Endodermal cell (in vitro differentiated cells): ENCODE measurements at places on chromosomes 2 and 18.

GRCh38 chr2:138648606-138649005, 131.6 kb downstream of the NXPH2 start:
- no peak for DNase-seq

DNA sequence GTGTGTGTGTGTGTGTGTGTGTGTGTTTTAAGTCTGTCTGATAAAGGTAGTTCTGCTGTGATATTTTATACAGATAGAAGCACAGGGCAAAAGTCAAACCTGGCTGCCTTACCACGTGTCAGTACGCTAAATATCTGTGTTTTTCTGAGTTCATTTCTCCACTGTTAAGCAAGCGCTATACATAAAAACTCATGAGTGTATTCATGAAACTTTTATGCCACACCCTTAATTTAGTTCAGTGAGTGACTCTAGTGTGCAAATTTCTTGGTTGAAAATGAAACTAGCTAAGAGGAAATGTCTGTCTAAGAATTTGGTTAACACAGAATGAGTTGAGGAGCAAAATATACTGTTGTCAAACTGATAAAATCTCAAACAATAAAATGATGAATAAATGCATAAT, 11.2 kb downstream of the CASP10 start:
- no peak for DNase-seq

DNA sequence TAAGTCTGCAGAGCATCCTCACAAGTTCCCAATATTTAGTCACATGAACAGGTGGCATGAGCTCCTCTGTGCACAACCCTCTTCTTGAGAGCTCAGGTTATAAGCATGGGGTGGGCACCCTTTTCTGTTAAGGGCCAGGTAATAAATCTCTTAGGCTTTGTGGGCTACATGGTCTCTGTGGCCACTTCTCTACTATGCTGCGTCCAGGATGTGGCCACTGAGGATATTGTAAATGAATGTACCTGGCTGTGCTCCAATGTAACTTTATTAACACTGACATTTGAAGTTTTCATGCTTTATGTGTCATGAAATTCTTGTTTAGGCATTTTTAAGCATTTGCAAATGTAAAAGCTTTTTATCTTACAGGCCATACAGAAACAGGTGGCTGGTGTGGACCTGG, 116.8 kb upstream of the ST6GAL2 start:
- no peak for DNase-seq

- no peak for DNase-seq
Measured at GRCh38 chr2:229252280-229252679, 18.8 kb downstream of the PID1 start.

- DNase-seq, result no peak
Measured at GRCh38 chr2:160916300-160916699, 243.9 kb upstream of the TANK start.

DNA sequence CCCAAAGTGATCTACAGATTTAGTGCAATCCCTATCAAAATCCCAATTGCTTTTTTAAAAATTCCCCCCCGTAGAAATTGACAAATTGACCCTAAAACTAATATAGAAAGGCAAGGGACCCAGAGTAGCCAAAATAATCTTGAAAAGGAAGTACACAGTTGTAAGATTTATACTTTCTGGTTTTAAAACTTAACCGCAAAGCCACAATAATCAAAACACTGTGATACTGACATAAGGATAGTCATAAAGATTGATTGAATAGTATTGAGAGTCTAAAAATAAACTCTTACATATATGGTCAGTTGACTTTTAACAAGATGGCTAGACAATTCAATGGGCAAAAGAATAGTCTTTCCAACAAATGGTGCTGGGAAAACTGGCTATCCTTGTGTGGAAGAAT, 58.7 kb upstream of the GAREM2 start:
- no peak for DNase-seq
